Eye (tissue), 1 donor: ENCODE measurements at places on chromosomes 13 and 19.

GRCh38 chr19:7994114-7994513 is 11.3 kb downstream of the ELAVL1 start:
- no peak for DNase-seq

- no peak for DNase-seq
Observed at GRCh38 chr19:15296841-15297415, 35.4 kb downstream of the BRD4 start.

GRCh38 chr13:111269508-111269907 is 50.9 kb upstream of the TEX29 start:
- DNase-seq, result no peak

GRCh38 chr13:108528303-108528702 is 101.1 kb upstream of the MYO16 start:
- no peak for DNase-seq

DNA sequence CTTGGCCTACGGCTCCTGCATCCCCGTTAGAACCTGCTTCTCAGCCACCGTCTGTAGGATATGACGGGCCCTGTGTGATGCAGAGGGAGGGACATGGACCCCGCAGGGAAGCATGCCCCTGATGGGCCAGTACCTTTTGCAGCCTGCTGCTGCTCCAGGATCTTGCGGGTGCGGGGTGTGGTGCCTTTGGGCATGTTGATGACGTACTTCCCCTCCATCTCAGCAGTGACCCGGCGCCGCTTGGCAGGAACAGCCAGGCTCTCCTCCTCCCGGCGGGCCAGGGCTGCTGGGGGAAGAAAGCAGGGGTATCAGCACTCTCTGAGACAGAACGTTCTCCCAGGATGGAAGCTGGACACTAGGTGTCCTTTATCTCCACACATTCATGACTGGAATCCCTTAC is 22.0 kb downstream of the C19orf47 start:
- DNase-seq, result no peak
